MG63 (cell line): ENCODE measurements at places on chromosomes 12 and 14.
A peak's percentile ranks its signal among the peaks of the same experiment; 100 is the strongest.

DNA sequence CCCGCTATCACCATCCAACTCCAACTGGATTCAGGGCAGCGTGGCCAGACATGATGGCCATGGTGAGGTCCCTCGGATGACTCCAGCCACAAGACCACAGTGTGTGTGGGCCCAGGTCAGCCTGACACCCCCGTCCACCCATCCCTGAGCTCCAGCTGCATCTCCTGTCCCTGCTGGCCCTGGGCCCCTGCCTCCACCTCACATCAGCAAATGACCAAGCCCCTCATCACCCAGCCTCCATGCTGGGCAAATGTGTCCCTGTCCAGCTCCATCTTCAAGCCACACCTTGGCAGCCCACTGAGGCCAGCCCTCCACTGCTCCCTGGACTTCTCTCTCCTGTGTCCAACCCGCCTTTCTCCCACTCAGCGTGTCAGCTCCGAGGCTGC, 3.2 kb downstream of the GPR132 start:
- DNase-seq, result no peak

GRCh38 chr12:47408171-47408871, 297.5 kb downstream of the RPAP3 start:
- DNase-seq, result no peak

DNA sequence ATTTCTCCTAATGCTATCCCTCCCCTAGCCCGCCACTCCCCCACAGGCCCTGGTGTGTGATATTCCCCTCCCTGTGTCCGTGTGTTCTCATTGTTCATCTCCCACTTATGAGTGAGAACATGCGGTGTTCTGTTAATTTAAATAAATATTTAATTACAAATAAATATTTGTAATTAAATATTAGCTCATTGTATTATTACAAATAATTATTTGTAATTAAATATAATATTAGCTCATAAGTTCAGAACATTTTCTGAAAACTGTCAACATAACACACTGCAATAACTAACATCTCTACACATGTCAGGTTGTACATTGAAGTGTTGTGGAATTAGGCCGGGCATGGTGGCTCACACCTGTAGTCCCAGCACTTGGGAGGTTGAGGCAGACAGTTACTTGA, 5.4 kb downstream of the RAB3IP start:
- no peak for DNase-seq

- DNase-seq, result no peak
These were observed 23.5 kb downstream of the BHLHE41 start for GRCh38 chr12:26101350-26101734.

- DNase-seq, result no peak
These were observed 193.6 kb downstream of the CACNA1C start for GRCh38 chr12:2246358-2246757.

GRCh38 chr12:53102883-53103807, at the start of gene SOAT2:
Gene SOAT2, plus strand, starts transcription at chr12:53103486. Its CDS starts 92 bp downstream, at chr12:53103578.
- DNase-seq, result no peak

GRCh38 chr12:46585854-46586621, 213.5 kb upstream of the SLC38A2 start:
- peak; percentile 13 for DNase-seq

DNA sequence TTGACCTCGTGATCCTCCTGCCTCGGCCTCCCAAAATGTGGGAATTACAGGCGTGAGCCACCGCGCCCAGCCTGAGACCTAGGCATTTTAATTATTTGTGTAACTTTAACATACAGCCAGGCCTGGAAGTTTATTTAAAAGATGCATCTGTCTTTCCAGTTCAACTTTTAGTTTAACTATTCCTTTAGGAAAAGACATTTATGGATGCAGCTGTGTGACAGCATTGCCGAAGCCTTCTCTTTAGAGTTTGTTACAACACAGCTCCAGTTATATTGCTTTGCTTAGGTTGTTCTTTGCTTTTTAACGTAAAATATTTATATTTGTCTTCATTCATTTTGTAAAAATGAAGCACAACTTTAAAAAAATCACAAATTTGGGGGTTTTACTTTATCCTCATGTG, 67.0 kb downstream of the DIP2B start:
- no peak for DNase-seq

DNA sequence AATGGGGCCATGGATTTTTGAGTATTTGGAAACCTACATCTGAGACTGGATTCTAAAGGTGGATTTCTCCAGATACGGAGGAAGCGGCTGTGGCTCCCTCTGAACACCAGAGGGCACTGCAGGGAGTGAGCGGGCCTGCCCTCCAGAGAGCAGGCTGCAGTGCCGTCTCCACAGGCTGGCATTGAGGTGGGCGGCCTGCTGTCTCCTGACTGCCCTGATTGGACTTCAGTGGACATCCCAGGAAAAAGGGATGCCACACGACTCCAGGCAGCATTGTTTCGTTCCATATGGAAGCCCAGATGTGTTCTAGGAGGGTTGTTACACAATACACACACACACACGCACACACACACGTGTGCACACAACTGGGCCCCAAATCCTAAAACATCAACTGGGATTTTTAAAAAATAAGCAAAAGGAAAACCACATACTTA, 20.9 kb upstream of the ANO2 start:
- DNase-seq, result peak; percentile 61

- DNase-seq, result peak; percentile 77
These were observed 194.6 kb upstream of the KRR1 start for GRCh38 chr12:75705749-75706711.

- no peak for DNase-seq
These were observed 527.7 kb downstream of the RPS29 start for GRCh38 chr14:49058511-49058910.

- peak; percentile 58 for DNase-seq
These were observed 56.5 kb upstream of the KCNH3 start for GRCh38 chr12:49482095-49483051.

GRCh38 chr14:65024957-65025356, 38.3 kb downstream of the FNTB start:
- no peak for DNase-seq
